ENCODE measurements at places on chromosomes 5 and 9. TPM values are rescaled to one million over a fixed set of nuclear protein-coding genes. Genes with fewer than 3 reads are reported as not detected.

Gene SARDH
- 0.18 TPM for total RNA-seq

GRCh38 chr5:79474367-79475151 is 39.4 kb downstream of the HOMER1 start:
- DNase-seq = peak; percentile 5

- no peak for DNase-seq
These were observed 34.4 kb upstream of the RANBP6 start for GRCh38 chr9:6049798-6050197.

DNA sequence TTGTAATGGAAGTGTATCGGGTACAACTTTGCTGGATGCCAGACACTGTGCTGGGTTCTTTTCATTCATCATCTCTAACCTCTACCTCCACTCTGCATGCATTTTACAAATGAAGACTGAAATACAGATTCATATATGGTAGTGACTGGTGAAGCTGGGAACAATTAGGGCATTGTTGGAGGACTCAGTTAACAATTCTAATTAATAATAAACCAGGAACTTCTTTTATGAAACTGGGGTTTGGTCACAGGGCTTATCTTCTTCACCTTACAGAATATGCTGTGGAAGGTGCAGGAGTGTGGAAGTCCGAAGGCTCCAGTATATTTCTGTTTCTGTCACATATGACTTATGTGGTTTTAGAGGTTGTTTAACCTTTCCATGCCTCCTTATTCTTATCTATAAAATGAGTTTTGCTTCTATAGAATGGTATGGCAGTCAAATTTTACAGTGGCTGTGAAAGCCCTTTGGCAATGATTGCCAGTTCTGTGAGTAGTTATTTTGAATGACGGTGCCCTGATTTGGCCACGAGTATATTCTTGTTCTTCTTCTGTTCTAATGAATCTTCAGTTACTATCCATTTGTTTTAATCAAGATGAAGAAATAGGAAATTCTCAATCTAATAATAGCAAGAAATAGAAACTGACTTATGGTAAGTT is 284.7 kb downstream of the GABRB2 start:
- DNase-seq = no peak

- no peak for DNase-seq
These were observed 11.2 kb downstream of the CCNI2 start for GRCh38 chr5:132758451-132758850.
